DND-41 (cell line): ENCODE measurements at places on chromosomes 5 and 9.
A peak's percentile ranks its signal among the peaks of the same experiment; 100 is the strongest.

DNA sequence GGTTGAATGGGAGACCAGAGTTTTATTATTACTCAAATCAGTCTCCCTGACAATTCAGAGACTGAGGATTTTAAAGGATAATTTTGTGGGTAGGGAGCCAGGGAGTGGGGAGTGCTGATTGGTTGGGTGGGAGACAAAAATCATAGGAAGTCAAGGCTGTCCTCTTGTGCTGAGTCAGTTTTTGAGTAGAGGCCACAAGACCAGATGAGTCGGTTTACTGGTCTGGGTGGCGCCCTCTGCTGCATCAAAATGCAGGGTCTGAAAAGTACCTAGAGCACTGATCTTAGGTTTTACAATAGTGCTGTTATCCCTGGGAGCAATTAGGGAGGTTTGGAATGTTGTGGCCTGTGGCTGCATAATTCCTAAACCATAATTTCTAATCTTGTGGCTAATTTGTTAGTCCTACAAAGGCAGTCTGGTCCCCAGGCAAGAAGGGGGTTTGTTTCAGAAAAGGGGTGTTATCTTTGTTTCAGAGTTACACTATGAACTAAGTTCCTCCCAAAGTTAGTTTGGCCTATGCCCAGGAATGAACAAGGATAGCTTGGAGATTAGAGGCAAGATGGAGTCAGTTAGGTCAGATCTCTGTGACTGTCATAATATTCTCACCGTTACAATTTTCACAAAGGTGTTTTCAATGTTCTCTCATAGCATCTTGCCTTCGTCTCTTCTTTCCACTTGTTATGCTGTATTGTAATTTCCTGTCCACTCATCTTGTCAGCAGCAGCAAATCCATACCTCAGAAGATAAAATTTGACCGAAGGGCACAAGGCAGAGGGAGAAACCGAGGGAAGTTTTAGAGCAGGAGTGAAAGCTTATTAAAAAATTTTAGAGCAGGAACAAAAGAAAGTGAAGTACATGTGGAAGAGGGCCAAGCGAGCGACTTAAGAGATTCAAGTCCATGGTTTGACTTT is 59.2 kb upstream of the CLINT1 start:
- peak; percentile 81 for DNase-seq

GRCh38 chr9:129195606-129196005 is 17.5 kb upstream of the IER5L start:
- no peak for DNase-seq

- no peak for DNase-seq
These were observed 16.9 kb downstream of the SHISAL2B start for GRCh38 chr5:64707191-64707590.

- no peak for DNase-seq
These were observed 66.9 kb upstream of the EPB41L4A start for GRCh38 chr5:112485934-112486355.

GRCh38 chr9:114386886-114387679 is 699 bp downstream of the AKNA start:
- DNase-seq = peak; percentile 57

DNA sequence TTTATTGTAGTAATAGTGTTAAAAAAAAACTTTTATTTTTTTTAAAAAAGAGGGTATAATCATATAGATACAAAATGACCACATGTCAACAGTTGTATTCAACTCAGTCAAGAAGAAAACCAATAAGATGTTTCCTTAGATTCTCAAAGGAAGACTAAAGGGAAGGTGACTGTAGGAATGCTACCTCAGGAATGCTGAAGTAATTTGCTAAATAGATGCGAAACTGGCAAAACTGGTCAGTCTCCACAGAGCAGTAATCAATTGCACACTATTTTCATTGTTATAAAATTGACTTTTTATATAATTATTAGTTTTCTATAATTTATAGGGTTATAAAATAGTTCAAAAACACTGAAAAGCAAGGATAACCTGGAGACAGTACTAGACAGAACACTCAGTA is 204.8 kb downstream of the GABRG2 start:
- DNase-seq = no peak

- no peak for DNase-seq
These were observed 7.0 kb upstream of the RASGEF1C start for GRCh38 chr5:180215783-180216630.

GRCh38 chr5:159048298-159048697 is 51.4 kb downstream of the EBF1 start:
- no peak for DNase-seq

GRCh38 chr5:136332223-136333015 is 32.9 kb downstream of the TRPC7 start:
- no peak for DNase-seq

DNA sequence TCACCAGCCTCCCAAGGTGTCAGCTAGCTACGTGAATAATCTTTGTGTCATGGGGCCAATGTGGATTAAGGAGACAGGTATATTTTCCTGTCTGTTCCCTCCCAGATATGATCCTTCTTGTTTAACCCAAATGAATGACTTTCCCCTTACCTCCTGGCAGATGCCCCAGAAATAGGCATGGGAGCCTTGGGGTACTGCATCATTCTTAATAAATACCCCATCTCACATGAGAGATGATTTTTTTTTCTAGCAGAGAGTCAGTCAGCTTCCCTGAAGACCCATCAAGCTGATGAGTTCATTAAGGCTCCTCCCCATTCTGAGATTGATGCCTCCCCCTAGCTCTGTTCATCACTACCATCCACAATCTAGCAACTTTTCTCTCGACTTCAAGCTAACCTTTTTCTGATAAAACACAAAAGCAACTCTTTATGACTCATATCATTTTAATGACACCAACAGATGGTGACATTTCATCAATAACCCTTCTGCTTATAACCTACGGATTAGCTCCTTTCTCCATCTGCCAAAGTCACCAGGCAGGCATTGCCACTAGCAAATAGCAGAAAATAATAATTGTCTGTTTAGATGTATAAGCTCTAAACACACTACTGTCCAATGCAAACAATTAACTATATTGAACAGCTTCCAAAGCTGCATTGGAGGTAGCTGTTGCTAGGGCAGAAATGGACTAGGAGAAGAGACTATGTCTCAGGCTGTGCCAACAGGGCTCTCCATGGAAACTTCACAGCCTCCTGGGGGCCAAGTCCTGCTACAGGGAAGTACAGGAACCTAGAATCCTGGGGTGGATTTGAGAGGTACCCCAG is 143.7 kb downstream of the ACER2 start:
- DNase-seq = no peak

- no peak for DNase-seq
These were observed 594.7 kb upstream of the WWC1 start for GRCh38 chr5:167696558-167697314.

DNA sequence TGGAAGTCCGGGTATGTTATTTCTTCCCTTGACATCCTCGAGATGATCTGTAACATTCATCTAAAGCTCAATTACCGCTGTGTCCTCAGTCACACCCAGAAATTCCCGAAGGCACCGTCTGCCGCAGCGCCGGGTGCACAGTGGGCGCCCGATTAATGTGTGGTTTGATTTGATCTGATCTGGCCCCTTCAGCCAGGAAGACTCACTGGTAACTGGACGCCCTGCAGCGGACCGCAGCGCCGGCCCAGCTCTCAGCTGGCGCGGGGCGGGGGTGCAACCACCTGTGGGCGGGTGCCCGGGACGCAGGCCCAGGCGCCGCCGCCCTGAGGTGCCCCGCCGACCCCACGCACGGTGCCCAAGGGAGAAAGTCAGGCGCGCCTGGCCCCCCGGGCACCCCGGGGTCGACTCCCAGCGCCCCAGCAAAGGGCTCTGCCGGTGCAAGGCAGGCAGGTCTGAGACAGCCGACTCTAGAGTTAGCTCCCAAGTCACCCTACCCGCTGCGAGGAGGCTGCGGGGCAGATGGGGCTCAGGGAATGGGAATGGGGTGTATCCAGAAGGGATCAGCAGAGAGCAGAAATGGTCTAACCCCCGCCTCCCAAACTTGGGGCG is 1.7 kb downstream of the EPB41L4B start:
- no peak for DNase-seq

DNA sequence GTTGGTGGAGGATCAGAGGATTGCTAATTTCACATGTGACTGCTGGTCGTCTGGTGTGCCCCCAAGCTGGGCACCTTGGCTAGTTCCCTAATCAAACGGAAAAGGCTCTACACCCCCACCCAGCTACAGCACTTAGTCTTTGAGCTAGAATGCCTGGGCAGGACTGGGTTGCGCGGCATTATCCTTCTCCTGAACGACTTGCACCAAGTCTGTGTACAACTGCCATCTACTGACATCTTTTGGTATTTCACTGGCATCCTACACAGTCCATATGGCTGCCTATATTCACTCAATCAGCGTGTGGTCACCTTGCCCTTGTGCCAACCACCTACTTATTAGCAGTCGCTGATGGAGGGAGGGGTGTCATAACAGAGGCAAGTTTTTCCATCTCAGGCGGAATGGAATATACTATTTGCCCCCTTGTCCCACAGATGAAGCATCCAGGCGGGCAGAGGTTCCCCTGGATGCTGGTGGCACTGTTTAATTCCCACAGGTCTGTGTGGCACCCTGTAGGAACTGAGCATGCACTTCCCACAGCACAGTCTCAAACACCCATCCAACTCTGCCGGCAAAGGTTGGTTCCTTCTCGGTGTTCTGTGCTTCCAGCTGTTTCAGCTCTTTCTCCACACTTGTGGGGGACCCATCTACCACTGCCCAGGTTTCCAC is 150.1 kb downstream of the OSTF1 start:
- DNase-seq = peak; percentile 28

DNA sequence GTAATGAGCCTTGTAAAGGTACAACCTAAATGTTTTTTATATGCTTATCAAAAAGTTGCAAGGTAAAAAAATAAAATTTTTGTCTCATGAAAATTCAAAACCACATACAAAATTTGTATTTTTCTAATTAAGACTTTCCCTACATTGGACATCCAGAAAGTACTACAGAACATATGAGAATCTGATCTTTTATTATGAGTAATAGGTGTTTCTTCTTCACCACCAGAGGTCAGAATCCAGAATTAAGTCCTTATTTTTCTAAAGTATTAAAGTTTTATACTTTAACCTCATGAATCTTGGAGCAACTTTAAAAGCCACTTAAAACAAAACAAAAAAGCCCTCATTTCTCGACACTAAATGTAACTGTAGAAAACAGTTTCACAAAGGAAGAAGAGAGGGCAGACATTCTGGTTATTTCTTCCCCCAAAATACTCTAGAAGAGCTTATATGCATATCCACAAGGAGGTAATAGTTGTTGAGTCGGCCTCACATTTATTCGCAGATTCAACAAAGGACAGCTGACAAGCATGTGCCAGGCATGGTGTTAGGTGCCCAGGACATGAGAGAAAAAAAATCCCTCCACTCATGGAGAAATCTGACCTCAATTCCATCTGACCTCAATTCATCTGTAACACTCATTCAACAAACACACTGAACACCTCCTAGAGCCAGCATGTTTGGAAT is 69.3 kb downstream of the MLLT3 start:
- DNase-seq = no peak

GRCh38 chr5:9495121-9495520 is 50.8 kb downstream of the SEMA5A start:
- no peak for DNase-seq

- DNase-seq = no peak
These were observed 403.2 kb downstream of the KIF4B start for GRCh38 chr5:155416765-155417164.

GRCh38 chr9:120482424-120483186 is 97.4 kb downstream of the CDK5RAP2 start:
- DNase-seq = no peak

DNA sequence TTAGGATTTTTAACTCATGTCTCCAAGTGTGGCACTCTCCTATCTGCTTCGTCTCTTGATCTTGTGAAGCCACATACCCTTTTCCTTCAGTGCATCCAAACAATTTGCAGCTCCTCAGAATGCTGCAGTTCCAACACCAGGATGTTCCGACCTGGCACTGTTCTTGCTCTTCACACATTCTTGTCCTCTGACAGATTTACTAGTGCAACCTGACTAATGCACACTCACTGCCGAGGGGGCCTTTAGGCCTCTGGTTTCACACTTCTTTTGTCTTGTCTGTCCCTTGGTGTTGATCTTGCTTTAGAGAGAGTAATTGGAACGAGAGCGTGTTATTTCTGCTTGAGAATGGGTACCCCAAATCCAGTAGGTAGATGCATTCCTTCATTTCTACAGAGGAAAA is 15.0 kb downstream of the ARHGAP26 start:
- DNase-seq = no peak

- DNase-seq = no peak
These were observed 19.8 kb upstream of the SLC9A3 start for GRCh38 chr5:543755-544674.

DNA sequence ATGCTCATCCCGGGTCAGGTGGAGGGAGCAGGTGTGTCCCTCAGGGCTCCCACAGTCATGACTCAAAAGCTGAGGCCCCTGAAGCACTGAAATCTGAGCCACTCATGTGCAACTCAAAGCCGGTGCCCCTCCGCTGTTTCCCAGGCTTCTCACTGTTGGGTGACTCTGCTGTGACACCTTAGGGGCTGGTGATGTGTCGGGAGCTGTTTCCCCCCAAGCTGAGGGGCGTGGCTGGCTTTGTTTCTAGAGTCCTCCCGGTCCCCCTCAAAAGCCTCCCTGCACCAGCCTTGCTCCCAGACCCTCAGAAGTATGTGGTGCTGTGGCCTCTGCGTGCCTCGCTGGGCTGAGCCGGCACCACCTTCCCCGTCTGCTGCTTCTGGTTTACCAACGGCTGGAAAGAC is 39.7 kb downstream of the PLPP7 start:
- no peak for DNase-seq

DNA sequence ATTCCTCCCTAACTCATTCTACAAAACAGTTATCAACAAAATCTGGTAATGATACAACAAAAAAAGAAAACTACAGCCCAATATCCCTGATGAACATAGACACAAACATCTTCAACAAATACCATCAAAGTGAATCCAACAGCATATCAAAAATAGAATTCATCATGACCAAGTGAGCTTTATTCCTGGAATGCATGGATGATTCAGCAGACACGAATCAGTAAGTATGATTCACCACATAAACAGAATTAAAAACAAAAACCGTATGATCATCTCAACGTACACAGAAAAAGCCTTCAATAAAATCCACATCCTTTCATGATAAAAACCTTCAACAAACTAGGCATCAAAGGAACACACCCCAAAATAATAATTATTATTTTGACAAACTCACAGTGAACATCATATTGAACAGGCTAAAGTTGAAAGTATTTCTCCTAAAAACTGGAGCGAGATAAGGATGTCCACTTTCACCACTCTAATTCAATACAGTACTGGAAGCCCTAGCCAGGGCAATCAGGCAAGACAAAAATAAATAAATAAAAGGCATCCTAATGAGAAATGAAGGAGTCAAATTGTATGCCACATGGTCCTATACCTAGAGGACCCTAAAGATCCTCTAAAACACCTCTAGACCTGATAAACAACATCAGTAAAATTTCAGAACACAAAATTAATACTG is 305.1 kb upstream of the RGMB start:
- DNase-seq = no peak

- no peak for DNase-seq
These were observed 149.0 kb downstream of the SSBP2 start for GRCh38 chr5:81601919-81602318.

- DNase-seq = no peak
These were observed 79.5 kb upstream of the FAM169A start for GRCh38 chr5:74945561-74946165.

- DNase-seq = no peak
These were observed 37.3 kb upstream of the FYB1 start for GRCh38 chr5:39256477-39257235.

- no peak for DNase-seq
These were observed 235.3 kb downstream of the PRDM9 start for GRCh38 chr5:23742701-23743100.
